ENCODE measurements at places on chromosomes 6 and 20. TPM values are rescaled to one million over a fixed set of nuclear protein-coding genes. Genes with fewer than 3 reads are reported as not detected.

The STMND1 gene
- not detected for total RNA-seq

The SALL4 gene
- total RNA-seq, result 2.7 TPM

The RHAG gene
- 5.8 TPM for total RNA-seq

The KCNK5 gene
- total RNA-seq, result 1.4 TPM

The PRR18 gene
- 0.20 TPM for total RNA-seq

The MAK gene
- 0.10 TPM for total RNA-seq

The SIRPG gene
- total RNA-seq, result not detected

The DEFB115 gene
- not detected for total RNA-seq

The GNL1 gene
- total RNA-seq, result 35.8 TPM

The COL12A1 gene
- 383 TPM for total RNA-seq

Data from skin of body (tissue), 3 donors.